ENCODE measurements at places on chromosomes 5 and 9.

DNA sequence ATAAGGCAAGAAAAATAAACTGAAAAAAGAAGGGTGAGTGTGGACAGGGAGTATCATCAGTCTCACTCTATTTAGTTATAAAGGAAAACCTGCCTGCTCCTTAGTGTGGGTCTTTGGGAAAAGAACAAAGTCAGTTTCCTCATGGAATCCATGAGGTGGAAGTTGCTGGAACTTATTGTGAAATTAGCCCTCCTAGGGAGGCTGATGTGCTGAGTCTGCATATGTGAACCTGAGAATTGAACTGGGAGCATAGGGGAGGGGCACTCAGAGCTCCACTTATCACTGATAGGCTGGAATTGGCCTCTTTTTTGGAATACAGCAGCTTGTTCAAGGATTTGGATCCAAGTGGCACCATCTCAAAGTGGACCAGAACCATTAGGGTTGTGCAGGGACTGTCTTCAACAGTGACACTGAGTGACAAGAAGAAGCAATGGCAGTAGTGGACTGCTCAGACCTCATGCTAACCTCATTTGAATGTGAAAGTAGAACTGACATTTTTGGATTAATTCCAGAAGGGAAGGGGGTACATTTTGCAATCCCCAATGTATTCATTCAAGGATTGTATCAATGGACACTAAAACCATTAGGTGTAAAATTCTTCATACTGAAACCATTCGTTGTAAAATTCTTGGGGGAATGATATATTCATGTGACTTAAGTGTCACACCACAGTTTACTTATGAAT lies 103.6 kb upstream of the KLF9 start:
- no peak for DNase-seq

- DNase-seq, result no peak
Measured at GRCh38 chr9:90907056-90907445, 105.4 kb downstream of the SYK start.

GRCh38 chr5:171252674-171253073 lies 56.4 kb upstream of the TLX3 start:
- no peak for DNase-seq

DNA sequence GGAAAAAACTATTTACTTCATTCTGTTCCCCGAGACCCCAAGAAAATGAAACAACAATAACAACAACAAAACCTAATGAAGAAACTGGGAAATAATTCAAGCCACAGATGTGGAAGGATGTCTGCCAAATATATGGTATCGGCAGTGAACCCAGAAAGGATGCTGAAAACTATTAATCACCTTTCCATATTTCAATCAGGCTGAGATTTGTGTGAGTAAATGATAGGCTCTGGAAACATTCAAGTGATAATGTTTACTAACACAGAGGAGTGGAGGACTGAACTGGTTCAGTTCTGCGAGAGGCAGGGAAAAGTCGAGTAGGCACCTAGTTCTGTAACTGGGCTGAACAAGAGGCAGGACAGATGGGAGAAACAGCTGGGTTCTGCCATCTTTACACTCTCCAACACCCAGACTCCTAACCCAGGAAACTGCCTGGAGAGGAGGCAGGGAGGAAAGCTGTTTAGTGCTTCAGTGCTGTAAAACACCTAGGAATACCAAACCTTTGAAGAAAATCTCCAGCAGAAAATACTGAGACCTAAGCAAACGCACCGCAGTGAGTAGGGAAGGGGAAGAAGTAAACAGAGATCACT lies 96.8 kb upstream of the GNA14 start:
- DNase-seq, result no peak
